IPS DF 6.9 (cell line): ENCODE measurements at places on chromosomes 3 and 15.

DNA sequence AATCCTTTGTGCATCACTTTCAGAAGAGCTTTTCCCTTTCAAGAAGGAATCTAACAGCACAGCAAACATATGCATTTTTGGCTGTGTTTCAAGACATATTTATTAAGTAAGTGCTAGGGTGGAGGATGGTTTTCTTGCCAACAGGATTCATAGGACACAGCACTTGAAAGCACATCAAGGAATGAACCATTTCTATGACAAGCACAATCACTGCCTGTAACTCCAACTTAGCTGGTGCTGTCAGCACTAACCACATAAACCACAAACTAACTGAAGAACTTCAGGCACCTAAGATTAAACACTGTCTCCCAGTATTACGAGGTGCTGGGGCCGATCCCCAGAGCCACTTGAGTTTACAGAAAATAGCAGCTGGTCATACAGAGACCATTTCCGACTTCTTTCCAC, 35.4 kb upstream of the SPRED1 start:
- no peak for DNase-seq

DNA sequence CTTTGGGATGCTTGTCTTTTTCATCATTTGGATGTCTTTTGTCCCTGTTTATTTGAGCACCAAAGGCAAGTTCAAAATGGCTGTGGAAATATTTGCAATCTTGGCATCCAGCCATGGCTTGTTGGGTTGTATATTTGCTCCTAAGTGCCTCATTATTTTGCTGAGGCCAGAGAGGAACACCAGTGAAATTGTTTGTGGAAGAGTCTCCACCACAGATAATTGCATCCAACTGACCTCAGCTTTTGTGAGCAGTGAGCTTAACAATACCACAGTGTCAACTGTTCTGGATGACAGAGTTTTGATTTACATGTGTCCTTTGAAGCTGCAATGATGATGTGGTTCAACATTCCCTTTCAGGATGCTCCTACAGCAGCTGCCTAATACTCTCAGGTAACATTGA, 83.0 kb upstream of the KCNAB1 start:
- no peak for DNase-seq

DNA sequence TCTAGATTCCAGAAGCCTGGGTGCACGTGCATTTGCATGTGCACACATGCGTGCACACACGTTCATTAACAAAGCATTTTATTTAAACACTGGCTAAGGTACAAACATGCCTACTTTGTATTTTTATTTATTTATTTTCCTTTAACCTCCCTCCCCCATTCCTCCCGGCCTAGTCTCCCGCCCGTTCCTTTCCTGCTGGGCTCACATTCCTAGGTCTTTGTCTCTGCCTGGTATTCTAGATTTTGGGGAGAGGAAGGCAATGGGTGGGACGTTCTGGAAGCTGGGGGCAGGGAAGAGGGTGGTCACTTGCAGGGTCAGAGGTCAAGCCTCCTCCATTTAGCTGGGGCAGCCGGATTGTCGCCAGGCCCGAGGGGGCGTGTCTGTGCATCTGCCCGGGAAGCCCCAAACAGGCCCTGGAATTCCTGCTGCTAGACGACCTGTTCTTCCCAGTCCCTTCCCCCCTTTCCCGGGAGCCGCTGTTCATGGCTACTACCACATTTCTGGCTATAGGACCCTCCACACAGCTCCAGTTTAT, 51.8 kb downstream of the TRIM71 start:
- peak; percentile 95 for DNase-seq

DNA sequence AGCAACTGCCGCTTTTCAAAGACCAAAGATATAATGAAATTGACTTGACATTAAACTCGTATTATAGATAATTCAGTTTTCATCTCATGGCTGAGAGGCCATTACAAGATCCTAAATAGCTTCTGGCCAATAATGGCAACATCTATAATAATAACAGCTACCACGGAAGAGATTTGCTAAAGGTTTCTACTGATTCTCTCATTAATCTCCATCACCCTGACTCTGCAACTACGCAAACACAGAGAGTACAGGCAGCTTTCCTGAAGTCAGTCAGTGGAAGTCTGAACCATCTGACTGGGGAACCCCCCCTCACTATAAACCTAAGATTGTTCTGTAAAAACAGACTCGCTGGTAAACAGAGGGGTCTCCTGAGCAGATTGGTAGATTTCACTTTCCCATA, 257.1 kb downstream of the MAGI1 start:
- DNase-seq = no peak

- no peak for DNase-seq
These were observed 1.2 kb downstream of the TRIM71 start for GRCh38 chr3:32818970-32819511.
